ENCODE measurements at places on chromosomes 12 and 14.

- no peak for DNase-seq
Measured at GRCh38 chr14:99721792-99722516, 37.9 kb downstream of the CYP46A1 start.

DNA sequence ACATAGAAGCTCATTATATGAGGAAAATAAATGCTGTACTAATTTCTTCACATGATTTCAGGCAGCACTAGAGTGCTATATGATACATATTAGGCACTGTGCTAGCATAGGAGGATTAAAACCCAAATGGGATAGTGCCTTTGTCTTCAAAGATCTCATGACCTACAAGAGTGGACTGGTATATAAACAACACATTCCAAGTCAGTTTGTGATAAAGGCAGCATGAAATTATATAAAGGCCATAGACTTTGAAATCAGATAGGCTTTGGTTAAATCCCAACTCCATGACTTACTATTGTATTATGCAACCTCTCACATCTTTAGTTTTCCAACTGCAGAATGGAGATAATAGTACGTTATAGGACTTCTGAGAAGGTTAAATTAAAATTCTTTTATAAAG, 179.7 kb downstream of the RAD51B start:
- no peak for DNase-seq

DNA sequence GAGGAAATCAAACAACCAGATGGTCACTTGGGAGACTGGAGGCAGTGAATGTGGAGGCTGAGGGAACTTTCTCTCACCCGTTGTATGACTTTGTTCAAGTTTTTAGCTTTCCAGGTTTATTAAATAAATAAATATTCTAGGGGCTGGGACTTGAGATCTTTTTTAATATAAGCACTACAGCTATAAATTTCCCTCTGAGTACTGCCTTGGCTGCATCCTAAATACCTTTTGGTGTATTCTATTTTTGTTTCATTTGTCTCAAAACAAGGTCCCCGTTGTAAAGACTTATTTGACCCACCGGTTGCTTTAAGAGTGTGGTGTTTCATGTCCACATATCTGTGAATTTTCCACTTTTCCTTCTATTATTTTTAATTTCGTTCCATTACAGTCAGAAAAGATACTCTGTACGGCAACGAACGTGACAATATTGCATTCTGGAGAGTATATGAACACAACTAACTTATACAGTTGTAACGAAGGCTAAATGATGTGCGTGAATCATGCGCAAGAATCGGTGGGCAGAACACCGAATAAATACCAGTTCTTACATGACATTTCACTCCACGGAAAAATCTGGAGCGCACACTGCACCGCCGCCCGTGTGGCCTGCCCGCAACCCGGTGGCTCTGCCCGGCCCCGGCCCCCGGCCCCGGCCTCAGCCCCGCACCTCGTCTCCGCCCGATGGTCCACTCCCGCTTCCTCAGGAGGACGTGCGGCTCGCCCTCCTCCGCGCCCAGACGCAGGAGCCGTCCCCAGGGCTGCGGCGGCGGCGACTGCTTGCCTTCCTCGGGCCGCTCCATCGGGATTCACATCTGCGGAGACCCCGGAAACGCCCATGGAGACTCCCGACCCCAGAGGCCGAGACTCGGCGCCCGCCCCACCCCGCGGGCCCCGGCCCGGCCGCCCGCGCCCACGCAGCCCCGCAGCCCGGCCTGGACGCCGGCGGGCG, 602 bp downstream of the CHFR start:
- DNase-seq: no peak

DNA sequence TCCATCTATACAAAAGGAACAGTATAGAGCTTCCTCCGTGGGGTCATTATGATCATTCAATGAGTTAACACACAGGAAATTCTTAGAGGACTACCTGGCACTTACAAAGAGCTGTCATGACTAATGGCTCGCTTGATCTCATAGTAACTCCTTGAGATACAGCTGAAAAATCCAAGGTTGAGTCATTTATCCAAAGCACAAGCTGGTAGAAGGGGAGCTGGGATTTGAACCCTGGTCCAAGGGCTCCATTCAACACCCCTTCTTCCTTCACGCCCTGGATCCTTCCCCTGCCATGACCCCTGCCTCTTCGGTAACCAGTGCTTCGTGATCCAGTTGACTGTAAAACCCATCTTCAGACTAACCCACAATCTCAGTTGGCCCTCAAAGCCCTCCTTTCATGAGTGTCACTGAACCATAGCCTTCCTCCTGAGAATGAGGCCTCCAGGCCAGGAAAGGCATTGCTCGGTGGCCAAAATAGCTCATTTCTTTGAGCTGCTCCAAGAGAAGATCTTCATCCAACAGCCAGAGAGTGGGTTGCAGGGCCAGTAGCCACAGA, 7.8 kb downstream of the ZFP36L1 start:
- no peak for DNase-seq
